ENCODE measurements at places on chromosomes 3 and 15.
A peak's percentile ranks its signal among the peaks of the same experiment; 100 is the strongest.

DNA sequence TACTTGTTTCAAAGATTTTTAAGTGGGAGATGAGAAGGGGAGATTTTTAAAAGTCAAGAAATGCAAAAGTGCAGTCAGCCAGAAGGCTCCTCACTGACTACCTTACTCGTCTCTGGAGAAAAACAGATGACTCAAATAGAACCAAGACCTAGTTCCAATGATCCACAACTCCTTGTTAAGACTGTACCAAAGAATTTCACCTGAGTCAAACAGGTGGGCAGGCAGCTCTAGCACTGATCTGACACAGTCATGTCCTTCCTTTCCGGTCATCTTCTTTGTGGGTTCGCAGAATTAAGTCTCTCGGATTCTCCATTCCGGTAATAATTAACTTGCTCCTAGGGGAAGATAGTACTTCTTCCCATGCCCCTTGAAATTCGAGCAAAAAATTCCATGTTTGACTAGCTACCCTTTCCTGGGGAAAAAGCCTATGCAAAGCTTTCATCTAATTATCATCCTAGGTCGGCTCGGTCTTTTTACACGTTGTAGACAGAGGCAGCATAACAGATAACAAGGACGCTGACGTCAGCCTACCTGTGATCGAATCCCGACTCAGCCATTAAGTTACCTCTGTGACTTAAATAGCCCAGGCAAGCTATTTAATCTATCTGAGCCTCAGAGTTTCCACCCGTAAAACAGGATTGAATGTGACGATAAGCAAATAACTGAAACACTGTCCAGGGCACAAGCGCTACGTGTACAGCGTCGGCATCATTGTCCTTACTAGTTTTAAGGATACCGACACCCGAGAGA, 758 bp downstream of the SELENOK start:
- DNase-seq, result peak; percentile 55

GRCh38 chr3:155658006-155658405, 86.9 kb downstream of the PLCH1 start:
- no peak for DNase-seq

GRCh38 chr15:56992725-56993124, 74.3 kb downstream of the TCF12 start:
- DNase-seq, result no peak

- DNase-seq, result no peak
Observed at GRCh38 chr3:41629986-41630385, 331.9 kb downstream of the ULK4 start.

- DNase-seq, result peak; percentile 30
Observed at GRCh38 chr15:26891448-26892181, 24.8 kb downstream of the GABRA5 start.

DNA sequence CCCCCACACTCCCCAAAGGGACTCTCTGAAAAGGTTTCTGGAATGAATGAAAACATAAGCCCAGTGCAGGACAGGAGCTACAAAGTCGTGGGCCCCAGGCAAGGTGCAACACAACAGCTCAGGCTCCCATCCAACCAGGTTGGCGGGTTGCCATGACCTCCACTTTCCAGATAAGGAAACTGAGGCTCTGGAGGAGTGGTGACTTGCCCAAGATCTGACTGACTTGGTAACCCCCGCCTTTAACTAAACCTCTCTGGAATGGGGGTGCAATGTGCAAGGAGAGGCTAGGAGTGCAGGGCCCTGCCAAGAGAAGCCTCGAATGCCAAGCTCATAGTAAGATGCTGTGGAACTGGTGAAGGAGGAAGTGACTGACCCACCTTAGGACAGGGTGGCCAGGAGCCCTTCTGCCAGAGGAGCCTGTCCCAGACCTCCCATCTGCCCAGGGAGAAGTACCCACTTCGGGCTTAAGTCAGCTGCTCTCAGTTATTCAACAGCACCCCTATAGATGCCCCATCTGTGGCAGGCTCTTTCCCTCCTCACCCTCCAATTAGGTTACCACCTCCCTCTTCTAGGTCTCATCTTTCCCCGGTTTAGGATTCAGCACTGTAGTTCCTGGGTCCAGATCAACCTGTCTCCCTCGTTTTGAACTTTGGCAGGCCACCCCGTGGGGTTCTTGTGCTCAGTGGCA, 553 bp upstream of the TNNC1 start:
- DNase-seq, result no peak

DNA sequence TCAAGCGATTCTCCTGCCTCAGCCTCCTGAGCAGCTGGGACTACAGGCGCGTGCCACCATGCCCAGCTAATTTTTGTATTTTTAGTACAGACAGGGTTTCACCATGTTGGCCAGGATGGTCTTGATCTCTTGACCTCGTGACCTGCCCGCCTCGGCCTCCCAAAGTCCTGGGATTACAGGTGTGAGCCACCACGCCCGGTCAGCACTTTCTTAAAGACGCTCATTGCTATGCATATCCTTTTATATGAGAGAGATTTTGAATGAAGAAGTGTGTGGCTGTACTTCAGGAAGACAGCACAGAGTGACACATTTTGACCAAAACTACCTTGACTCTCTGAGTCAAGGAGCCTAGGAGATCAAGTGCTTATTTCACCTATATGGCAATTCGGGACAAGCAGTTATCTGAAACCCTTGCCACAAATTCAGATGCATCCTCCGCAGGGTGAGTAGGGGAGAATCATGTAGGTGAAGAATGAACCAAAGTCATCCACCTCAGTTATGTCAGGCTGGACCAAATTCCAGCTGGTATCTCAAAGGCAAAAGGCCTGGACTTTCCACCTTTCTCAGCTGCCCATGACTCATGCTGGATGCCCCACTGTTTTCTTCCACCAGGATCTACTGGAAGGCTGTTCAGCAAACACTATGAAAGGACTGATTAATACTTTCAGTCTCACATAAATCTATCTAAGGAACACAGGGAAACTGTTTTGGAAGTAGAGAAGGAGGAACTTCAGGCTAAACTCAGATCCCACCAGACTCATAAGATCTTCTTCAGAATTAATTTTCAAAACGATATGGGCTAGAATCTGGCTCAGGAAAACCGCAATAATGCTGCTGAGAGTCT, 31.9 kb downstream of the SUSD5 start:
- no peak for DNase-seq

- DNase-seq, result no peak
Observed at GRCh38 chr15:95734422-95735316, 595.8 kb upstream of the NR2F2 start.

- DNase-seq, result no peak
Observed at GRCh38 chr3:125129512-125129997, 73.8 kb upstream of the HEG1 start.

- no peak for DNase-seq
Observed at GRCh38 chr15:101578443-101578894, 73.7 kb downstream of the TM2D3 start.

GRCh38 chr15:95557226-95558046, 773.1 kb upstream of the NR2F2 start:
- no peak for DNase-seq

- DNase-seq, result no peak
Observed at GRCh38 chr15:51718219-51718618, 19.2 kb downstream of the LYSMD2 start.

DNA sequence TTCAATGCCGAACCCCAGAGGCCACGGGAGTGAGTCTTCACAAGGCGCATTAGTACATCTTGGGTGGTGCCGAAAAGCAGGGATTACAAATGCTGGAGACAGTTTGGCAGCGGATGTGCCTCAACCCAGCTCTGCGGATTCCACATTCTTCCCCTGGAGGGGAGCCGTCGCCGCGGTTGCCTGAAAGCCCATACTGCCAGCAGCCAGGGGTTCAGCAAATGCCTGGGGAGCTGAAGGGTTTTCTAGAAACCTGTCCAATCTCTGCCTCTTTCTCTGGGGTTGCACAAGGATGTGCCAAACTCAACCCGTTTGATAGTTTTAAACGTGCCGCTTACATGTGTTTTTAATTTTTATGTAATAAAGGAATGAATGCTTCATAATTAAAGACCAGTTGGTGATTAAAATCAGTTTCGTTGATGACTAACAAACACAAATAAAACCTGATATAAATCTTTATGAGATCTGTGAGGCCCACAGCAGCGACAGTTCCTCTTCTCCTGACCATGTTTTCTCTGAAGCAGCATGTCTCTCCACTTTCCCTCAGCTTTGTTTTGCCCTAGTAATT, 74.6 kb upstream of the LEKR1 start:
- DNase-seq, result no peak

DNA sequence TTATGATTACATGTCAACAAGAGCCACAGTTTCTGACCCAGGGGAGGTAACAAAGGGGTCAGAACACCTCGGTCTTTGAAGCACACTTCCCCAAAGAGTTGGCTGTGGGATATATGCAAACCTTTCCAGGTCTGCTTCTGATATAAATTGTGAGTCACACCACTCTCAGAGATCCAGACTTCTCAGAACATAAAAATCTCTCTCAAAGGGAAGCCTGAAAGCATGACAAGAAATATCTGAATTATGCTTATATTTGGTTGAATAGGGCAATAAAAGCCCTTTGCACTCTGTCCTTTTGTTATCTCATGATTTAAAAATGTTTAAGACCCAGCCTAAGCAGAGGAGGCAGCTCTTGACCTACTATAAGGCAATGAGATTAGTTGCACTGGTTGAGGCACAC, 56.8 kb downstream of the MYH15 start:
- no peak for DNase-seq

DNA sequence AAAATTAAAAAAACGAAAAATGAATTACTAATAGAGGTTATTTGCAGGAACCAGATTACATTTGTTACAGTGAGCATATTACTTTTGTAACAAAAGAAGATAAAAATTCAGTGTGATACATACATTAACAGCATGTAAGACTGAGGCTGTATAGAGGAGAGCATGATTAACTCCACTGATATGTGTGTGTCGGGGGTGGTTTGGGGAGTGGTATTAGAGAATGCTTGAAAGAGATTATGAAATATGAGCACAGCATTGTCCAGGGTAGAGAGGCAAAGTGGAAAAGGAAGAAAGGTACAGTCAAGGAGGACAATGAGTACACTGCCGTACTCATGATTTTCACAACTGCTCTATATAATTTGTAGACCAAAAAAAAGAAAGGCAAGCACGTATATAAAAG, 62.9 kb upstream of the LRRFIP2 start:
- DNase-seq, result no peak

- no peak for DNase-seq
Observed at GRCh38 chr3:194937144-194937543, 251.5 kb downstream of the FAM43A start.

DNA sequence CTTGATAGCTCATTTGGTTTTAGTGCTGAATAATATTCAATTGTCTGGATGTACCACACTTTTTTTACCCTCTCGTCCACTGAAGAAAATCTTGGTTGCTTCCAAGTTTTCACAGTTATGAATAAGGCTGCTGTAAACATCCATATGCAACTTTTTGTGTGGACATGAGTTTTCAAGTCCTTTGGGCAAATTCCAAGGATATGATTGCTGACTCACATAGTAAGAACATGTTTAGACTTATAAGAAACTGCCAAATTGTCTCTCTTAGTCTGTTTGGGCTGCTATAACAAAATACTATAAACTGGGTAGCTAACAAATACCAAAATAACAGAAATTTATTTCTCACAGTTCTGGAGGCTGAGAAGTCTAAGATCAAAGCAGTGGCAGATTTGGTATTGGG, 59.5 kb upstream of the TNFSF10 start:
- DNase-seq, result no peak

DNA sequence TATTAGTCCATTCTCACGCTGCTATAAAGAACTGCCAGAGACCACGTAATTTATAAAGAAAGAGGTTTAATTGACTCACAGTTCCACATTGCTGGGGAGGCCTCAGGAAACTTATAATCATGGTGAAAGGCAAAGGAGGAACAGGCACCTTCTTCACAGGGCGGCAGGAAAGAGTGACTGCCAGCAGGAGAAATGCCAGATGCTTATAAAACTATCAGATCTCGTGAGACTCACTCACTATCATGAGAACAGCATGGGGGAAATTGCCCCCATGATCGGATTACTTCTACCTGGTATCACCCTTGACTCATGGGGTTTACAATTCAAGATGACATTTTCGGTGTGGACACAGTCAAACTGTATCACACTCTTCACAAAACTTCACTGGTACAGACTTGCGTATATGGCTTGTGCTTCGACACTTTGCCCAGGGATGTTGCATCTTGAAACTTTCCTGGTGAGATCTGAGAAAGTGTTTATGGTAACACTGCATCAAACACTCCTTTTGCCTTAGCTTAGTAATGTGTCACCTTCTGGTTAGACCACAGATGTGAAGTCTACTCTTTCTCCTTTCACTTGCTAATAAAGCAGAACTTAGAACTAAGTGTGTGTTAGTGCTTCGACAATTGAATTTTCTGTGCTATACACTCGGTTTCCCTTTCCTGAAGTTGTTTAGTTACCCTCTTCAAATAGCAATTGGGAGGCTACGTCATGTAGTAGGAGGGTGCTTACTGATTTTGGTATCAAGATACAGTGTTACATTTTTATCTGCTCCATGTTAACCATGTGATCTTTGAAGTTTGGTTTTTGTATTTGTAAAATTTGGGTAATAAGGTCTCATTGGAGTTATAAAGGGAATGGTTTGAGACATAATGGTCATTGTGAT, 185.7 kb downstream of the LPP start:
- DNase-seq, result peak; percentile 60

GRCh38 chr3:139774560-139775302, 97.0 kb upstream of the NMNAT3 start:
- DNase-seq, result no peak

GRCh38 chr3:127531821-127532220, 58.7 kb downstream of the TPRA1 start:
- no peak for DNase-seq

DNA sequence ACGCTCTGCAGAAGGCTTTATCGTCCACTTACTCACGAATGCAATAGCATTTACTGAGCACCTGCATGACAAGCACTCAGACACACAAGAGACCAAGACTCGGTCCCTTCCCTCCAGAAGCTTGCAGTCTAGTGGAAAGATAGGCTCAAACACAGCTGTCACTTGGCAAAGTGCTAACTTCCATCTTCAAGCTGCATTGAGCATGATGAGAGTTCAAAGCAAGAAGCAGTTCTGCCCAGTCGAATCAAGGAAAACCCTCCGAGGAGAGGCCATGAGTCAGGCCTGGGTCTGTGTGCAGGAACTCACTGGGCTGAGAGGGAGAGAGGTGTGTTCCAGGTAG, 51.5 kb downstream of the C3orf20 start:
- DNase-seq, result no peak

GRCh38 chr3:128464188-128464587, 2.5 kb downstream of the DNAJB8 start:
- DNase-seq, result no peak

- DNase-seq, result no peak
Observed at GRCh38 chr15:78012643-78013077, 64.9 kb downstream of the TBC1D2B start.

DNA sequence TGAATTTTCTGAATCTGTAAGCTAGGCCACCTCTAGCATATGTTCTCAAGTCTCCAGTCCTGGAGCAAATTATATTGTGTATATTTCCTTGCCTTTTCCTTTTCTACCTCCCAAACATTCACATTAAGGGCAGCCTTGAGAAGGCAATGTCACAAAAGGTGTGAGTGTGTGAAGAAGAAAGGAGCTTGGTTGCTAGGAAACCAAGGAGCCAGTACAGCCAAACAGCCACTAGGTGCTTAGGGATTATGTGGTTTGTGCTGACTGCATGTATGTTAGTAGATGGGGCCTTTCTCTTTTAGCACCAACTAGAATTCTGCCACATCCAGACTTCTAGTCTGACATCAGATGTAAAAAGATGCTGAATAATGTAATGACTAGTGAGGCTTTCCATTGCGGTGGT, 118.8 kb upstream of the DAZL start:
- no peak for DNase-seq

GRCh38 chr15:36778531-36778930, 199.1 kb downstream of the CDIN1 start:
- no peak for DNase-seq
